ENCODE measurements at places on chromosomes 12 and 14.
A peak's percentile ranks its signal among the peaks of the same experiment; 100 is the strongest.

DNA sequence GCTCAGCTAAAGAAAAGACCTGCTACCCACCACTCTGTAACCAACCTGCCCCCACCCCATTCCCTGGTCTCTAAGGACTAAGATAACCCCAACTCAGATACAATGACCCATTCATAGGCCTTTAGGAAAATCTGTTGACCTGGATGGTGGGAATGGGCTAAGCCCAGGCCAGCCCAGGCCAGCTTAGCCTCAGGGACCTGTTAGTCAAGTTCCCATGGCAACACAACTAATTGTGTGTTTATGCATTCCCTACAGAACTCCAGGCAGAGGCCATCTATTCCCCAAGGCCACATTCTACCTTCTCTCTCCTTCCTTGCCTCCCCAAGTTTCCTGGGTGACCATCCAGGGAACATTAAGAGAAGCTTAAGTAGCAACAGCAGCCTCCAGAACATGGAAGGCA lies 16.1 kb upstream of the KRT8 start:
- DNase-seq: peak; percentile 45

- DNase-seq: no peak
These were observed 90.3 kb downstream of the IGF1 start for GRCh38 chr12:102390068-102390467.

- DNase-seq: no peak
These were observed 76.0 kb downstream of the ACACB start for GRCh38 chr12:109192358-109192757.

DNA sequence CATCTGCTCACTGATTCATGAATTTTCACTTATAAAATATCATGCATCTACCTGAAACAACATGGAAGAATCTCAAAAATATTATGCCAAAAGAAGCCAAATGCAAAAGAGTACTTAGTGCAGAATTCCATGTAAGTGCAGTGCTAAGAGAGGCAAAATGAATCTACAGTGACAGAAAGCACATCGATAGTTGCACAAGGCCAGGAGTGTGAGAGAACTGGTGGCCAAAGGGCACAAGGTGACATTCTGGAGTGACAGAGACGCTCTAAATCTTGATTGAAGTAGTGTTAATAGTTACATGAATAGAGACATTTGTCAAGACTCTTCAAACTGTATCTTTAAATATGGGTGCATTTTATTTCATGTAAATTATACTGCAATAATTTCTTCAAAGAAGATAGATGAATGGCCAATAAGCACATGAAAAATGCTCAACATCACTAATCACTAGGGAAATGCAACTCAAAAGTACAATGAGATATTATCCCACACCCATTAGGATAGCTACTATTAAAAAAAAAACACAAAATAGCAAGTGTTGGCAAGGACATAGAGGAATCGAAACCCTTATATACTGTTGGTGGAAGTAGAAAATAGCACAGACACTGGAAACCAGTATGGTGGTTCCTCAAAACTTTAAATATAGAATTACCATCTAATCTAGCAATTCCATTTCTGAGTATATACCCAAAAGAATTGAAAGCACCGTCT lies 71.7 kb upstream of the KICS2 start:
- DNase-seq: no peak

DNA sequence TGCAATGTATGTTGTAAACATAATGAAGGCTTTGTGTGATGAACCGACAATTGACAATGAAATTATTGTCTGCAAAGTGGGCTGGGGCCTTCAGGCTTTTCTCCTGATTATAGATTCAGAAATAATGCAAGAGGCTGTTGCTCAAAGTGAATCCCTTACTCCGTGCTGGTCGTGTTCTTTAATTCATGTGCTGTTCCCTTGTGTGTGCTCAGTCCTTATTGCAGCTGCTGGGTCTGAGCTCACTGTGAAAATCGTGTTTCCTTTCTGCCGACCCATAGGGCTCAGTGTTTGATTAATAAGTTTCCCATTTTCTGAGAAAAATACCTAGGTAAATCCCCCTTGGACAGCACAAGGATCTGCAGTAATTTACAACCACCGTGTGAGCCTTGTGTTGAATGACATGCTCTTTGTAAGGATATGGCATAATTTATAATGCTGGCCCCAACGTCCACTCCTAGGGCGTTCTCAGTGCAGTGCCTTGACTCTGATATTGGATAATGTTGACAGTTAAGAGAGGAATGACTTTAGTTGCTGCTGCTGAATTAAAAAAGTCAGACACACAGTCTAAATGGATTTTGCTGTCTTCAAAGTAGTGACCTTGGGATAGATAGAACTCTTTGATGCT lies 81.6 kb downstream of the RGS6 start:
- no peak for DNase-seq

DNA sequence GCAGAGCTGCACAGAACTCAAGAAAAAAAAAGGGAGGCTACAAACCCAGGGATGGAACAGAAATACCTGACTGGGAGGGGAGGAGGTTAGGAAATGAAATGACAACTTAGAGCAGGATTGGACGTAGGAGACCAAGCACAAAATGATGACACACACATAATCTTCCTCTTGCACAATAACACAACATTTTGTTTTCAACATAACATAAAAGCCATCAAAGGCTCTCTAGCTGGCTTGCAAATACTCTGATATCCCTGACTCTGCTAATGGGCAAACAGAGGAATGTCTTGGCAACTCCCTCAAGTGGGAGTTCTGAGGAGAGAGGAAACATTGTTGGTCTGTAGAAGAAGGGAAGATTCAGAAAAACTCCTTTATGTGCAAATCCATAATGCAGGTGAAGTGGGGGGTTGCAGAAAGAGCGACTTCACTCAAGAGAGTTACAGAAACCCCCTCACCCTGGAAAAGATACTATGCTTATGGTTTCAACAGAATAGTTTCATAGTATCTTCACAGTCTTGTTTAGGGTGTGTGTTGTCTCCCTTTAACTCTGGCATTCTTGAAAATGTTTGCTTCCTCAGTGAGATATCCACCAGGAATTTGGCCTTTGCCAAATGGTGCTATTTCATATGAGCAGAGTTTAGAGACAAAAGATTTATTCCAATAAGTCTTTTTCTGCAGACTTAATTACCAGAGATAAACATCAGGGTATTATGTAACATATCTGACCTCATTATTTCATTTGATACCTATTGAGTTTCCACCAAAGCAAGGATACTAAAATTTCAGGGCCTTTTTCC lies 43.8 kb upstream of the LTBP2 start:
- no peak for DNase-seq

DNA sequence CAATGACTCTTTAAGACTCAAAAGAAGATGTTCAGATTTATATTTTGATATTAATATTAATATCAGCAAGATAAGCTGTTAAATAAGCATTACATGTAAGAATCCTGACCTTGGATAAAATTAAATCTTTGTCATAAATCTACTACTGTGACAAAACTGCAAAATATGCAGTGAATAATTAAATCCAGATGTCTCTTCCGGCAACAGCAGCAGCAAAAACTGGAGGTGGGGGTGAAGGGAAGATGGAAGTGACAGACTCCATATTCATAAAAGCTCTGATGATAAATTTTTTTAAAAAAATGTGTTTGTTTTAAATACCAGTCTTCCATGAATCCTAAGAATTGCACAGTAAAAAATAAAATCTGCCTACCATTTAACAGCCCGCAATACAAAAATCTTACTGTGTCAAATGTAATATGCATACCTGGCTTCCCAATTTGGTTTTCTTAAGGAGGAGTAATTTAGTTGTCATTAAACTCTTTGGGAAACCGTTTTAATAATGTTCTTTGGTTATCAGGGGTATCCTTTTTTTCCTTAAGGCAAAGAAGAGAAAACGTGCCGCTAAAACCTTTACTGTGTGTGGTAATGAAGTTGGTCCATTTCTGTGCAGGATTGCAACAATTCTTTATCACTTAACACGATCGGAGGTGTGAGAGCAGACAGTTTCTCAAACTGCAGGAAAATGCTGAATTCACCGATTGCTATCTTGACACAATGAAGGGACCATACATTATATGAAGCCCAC lies 478.2 kb downstream of the DIO2 start:
- DNase-seq: no peak

DNA sequence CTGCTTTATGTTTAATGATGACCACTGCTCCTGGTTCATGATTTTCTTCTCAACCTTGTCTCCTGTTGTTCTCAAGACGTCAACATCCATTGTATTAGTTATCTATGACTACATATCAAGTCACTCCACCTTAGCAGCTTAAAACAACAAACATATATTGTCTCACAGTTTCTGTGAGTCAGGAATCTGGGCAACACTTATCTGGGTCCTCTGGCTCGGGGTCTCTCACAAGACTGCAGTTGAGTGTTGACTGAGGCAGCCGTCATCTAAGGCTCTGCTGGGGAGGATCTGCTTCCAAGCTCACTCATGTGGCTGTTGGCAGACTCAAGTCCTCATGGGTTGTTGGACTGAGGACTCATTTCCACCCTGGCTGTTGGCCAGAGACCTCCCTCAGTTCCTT lies 27.3 kb upstream of the FRS2 start:
- no peak for DNase-seq

- DNase-seq: no peak
These were observed 21.1 kb upstream of the ETV6 start for GRCh38 chr12:11628353-11628752.

- DNase-seq: no peak
These were observed 49.4 kb downstream of the SLC25A47 start for GRCh38 chr14:100372357-100373048.

GRCh38 chr12:51307655-51308593 lies 16.1 kb downstream of the BIN2 start:
- DNase-seq: no peak

DNA sequence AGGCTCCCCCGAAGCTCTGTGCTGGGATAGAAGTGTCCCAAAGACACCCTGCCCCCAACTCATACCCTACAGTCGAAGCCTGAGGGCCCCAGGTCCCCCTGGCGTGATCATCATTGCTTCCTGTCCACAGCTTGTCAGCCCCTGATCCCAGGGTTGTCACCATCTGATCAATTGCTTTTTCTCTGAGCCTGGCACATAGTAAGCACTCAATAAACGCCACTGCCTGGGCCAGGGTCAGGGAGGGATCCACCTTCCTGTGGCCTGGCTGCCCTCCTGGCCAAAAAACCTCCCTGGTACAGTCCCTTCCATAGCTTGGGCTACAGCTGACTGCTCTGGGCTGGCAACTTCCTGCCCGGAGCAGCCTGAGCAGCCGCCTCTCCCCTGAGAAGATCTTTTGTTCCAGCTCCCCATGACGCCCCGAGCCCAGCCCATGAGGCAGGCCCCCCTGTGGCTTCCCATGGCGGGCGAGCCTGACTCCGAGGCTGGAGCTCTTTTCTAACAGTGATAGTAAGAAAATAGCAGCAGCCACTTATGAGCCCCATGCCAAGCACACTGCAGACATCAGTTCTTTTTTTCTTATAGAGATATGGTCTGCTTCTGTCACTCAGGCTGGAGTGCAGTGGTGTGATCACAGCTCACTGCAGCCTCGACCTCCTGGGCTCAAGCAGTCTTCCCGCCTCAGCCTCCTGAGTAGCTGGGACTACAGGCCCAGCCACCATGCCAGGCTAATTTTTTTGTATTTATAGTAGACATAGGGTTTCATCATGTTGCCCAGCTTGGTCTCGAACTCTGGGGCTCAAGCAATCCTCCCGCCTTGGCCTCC lies 6.5 kb downstream of the SH2B3 start:
- peak; percentile 90 for DNase-seq

DNA sequence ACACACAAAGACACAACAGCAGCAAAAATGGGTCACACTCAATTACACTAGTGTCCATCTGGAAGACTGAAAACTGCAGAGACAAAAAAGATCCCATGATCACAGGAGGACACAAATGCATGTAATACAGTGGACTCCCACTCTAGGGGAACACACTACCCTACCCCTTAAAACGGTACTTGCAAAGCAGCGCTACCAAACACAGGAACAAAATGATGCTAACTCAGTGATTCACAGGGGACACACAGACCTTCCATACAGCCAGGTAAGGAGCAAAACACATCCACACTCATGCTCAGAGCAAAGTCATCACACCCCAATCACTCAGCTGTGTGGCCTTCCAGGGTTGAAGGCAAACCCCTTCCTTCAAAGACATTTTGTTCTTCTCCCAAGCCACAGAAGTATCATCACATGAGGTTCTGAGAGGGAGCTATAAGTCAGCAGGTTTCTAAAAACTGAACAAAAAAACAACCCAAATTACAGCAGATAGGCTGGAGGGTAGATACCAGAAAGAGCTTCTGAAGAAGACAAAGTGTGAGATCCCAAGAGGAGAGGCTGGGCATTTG lies 14.8 kb downstream of the SMUG1 start:
- no peak for DNase-seq

DNA sequence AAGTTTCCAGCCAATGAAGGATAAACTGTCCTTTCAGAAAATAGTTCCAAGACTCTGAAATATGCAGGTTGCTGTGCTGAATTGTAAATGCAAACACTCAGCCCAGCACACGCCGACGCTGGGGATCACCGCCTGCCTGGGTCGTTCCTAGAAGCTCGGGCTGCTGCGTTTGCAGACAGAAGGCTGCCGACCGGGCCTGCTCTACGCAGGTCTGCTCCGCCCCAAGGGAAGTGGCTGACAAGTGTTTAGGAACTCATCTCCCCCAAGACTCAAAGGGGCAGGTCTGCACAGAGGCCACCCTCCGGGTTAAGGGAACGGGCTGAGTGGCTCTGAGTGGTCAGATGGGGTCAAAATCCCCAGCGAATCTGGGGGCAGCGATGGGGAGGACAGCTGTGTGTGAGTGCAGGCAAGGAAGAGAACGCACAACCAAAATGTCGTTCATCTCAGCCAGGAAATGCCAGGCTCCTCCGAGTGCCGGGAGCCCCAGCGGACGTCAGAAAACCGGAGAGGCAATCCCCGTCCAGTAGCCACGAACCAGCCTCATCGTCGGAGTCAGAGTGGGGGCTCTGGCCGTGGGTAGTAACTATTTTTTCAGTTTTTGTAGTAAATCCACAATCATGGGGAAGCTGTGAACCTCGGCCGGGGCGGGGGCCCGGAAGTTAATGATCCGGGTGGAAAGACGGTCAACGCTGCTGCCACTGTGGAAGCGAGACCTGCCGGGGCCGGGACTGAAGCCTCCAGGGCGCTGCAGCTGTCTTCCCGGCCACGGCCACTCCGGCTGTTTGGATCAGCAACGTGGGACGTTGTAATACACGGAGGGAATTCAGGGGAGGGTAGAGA lies 6.0 kb downstream of the GALNT9 start:
- no peak for DNase-seq

DNA sequence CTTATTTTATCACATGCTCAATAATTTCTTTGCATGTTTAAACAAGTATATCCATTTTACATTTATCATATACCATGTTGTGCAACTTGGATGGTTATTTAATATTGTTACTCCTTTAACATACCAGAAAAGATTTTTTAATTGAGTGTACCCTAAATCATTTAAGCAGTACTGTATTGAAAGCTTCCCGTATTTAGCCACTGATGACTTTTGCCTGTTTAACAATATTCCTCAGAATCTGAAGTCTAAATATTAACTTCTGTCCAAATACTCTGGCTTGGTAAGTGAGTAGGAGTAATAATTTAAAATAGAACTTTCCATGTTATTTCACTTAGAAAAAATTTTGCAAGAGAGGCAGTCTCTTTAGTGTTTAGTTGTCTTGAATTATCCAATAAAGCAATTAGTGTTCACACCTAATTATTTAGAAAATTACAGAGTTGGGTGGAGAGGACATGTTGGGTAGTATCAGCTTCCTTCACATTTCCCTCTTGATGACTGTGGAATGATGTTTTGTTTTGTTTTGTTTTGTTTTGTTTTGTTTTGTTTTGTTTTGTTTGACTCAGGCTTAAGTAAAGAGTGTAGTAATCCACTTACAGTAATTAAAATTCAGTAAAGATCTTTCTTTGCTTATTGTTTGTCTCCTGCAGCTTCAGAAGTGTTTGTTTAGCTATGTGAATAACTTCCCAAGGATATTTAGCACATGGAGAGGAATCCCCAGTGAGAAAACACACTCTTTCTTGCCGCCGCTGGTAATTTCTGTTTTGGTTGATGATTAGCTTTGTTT lies 59.5 kb downstream of the DAAM1 start:
- no peak for DNase-seq

All from NCI-H1417 (cell line).